Sciatic nerve (tissue), 2 donors: ENCODE measurements at places on chromosomes 6 and 20. TPM values are rescaled to one million over a fixed set of nuclear protein-coding genes. Genes with fewer than 3 reads are reported as not detected.

DNA sequence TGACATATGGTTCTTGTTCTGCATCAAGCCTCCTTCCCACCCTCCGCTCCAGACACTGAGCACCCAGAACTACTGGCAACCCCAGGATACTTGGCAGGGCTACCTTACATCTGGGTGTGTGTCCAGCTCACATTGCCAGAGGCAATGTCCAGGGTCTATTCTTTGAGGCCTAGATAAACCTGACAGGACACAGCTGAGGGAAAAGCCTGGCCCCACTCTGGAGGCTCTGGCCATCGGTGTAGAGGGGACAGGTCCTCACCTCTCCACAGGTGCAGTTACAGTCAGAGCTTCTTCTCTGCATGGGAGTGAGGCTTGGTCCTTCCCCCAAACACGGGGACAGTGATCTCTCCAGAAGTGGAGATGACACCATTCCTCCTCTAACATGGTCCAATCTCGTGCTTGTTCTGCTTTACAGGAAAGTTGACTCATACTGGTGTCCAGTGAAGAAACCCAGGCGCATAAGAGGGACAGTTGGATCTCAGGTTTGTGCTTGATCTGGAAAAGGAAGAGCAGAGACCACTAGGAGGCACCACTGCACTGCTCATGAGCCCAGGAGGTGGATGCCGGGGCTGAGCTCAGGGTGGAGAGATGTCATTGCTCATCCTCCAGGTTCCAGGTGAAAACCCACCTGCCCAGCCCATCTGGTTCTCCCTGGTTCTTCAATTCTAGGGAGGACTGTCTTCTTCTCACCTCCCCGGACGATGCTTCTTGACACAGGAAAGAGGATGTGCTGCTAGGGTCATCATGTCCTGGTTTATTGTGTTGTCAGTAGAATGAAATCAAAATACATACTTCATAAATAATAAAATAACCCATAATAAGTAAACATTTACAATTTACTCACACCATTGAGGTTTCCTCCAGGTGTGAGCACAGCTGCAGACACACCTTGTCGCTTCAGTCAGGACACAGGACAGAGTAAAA, 14.7 kb downstream of the HLA-F start:
- peak; percentile 75 for DNase-seq

DNA sequence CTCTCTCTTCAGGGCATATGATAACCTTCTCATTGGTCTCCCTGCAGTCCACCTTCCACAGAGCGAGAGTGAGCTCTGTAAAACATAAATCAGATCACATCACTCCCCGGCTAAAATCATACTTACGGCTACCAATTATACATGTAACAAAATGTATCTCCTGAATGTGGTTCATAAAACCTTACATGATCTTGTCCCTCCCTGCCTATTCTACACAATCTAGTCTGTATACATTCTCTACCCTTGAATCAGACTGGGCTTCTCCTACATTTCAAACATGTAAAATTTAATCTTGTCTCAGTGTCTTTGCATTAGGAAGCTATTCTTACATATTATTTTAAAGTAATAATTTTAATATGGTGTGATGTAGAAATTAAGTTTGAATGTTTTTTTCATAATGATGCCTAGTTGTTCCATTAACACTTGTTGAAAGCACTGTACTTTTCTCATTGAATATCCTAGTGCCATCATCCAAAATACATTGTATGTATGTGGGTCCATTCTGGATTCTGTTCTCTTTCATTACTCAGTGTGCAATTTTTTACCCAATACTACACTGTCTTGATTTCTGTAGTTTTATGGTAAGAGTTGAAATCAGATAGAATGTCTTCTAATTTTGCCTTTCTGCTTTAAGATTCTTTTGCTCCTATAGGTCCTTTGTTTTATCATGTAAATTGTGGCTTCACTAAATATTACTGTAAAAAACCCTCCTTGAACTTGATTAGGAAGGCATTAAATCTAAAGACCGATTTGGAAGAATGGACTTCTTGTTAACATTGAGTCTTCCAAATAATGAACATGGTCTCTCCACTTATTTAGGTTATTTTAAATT, 403.3 kb upstream of the EPHA7 start:
- no peak for DNase-seq

- no peak for DNase-seq
Observed at GRCh38 chr6:137102050-137102848, 57.5 kb upstream of the IL20RA start.

GRCh38 chr6:42704251-42704936, 18.0 kb downstream of the PRPH2 start:
- peak; percentile 76 for DNase-seq

The C20orf202 gene
- total RNA-seq = 0.80 TPM

The AGPAT4 gene
- 25.7 TPM for total RNA-seq

The SEL1L2 gene
- total RNA-seq = not detected
